Foreskin keratinocyte (primary cell): ENCODE measurements at places on chromosomes 5 and 9. TPM values are rescaled to one million over a fixed set of nuclear protein-coding genes. Genes with fewer than 3 reads are reported as not detected.

IER5L gene
- 10.7 and 11.6 TPM in 2 replicates for total RNA-seq

PCDHGA11 gene
- 1.7 and 2.7 TPM in 2 replicates for total RNA-seq

MYO10 gene
- 57.7 and 62.5 TPM in 2 replicates for total RNA-seq

GRCh38 chr9:29751226-29751625 is 2177.9 kb upstream of the C9orf72 start:
- DNase-seq = no peak

DNA sequence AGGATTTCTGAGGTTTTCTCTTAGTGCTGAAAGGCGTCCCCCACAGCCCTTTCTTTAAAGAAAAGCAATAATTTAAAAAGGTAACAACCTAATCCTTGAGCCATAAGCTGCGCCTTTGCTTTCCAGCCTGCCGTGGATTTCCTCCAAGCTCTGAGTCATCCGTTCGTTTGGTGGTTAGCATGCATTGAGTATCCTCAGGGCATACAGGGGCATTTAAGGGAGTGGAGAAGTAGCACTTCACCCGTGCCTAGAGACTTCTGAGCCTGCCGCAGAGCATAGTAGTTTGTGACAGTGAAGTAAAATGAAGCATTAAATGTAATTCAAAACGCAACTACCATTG is 892 bp upstream of the TNC start:
- DNase-seq = peak; percentile 93

GRCh38 chr9:4936277-4936676 is 48.8 kb upstream of the JAK2 start:
- no peak for DNase-seq

DNA sequence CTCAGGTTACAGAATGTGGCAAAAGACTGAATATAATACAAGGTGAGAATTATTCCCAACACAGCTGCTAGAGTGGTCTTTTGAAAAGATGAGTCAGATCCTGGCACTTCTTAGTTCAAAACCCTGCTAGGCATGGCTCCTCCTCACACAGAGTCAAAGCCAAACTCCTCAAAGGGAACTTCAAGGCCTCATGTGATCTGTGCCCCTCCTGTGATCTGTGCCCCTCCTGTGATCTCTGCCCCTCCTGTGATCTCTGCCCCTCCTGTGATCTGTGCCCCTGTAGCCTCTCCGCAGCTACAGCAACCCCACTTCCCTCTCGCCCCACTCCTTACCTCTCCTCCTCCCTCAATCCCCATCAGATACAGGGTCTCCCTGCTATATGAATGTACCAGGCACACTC is 525.5 kb upstream of the CCNG1 start:
- DNase-seq = no peak

GRCh38 chr9:6811436-6811835 is 53.7 kb downstream of the KDM4C start:
- DNase-seq = no peak
